Stimulated activated CD4-positive, alpha-beta T cell treated with anti-CD3 and anti-CD28 coated beads, Interleukin-4, amount 100 ng/mL, for 1 hour (primary cell): ENCODE measurements at places on chromosomes 3 and 15.
A peak's percentile ranks its signal among the peaks of the same experiment; 100 is the strongest.

DNA sequence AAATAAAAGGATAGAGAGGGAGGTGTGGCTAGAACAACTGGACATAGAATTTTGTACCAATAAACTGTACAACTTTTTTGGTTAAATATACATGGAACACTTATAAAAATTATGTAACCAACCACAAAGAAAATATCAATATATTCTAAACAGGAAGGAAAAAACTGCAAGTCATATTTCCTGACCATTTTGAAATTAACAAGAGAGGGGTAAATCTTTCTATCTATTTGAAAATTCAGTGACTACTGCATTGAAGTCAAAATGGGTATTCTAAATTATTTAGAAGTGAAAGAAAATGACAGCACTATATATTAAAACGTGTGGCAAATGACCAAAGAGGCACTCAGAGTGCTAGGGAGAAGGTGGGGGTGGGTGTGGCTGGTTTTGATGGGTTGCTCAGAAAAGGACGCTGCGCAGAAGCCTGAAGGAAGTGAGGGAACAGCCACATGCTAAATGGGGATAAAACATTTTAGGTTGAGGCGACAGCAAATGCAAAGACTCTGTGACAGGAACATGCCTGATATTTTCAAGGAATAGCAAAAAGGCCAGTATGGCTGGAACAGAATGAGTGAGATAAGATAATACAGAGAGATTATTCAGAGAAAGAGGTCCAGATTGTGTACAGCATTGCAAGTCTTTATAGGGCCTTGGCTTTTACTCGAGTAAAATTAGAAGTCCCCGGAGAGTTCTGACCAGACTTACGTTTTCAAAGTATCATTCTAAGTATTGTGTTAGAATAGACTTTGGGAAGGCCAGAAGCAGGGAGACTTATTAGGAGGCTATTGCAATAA, 41.1 kb downstream of the ERICH6 start:
- no peak for DNase-seq

DNA sequence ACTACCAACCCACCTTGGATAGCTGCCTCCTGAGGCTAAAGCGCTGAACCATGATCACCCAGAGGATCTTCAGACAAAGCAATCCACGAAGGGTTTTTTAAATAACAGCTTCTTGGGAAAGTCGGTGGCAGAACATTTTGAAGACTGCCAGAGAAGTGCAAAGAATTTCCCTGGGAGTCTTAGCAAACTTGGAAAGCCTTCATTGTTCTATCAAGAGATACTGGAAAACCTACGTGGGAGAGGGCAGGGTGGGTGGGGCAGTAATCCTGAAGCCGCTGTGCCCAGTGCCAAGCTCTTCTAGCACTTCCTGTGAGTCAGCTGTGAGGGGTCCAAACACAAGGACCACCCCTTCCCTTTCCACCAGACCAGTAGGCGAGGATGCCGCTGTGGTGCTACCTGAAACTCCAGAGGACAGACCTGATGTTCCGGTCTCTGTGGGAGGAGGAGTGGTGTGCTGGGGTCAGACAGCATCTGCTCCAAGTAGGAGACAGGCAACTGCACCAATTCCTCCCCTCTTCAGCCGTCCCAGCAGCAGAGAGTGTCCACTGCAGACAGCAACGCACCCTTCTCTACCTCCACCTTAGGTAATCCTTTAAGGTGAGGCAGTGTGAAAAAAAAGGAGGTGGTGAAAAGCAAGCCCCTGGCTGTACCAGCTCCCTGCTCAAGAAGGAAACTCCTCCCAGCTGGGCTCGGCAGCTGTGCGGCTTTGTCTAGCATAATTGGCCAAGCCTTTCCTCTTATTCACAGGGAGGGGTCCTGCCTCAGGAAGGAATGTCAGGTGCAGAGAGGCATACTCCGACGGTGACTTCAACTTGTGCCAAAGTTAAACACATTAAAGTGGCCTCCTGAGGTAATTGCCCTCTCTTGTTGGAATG, 99.0 kb downstream of the TMCC1 start:
- DNase-seq: no peak

GRCh38 chr3:151168269-151169094, 34.5 kb downstream of the GPR171 start:
- peak; percentile 87 for DNase-seq

DNA sequence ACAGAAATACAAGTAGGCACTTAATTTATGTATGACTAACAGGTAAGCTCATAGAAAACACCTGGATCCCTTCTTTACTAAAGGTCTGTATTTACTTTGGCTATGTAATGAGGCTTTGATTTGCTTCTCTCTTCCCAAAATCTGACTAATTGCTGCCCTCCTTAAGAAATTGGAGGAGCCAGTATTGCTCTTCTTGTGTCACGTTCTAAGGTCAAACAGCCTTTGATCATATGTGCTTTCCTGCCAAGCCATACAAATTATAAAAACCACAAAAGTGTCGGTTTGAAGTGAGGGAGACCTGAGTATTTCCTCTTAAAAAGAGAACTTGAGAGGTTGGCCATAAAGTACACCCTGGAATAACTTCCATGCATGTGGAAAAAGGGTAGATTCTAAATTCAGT, 112.1 kb upstream of the MB21D2 start:
- DNase-seq: no peak

GRCh38 chr3:7204848-7205156, 343.9 kb downstream of the GRM7 start:
- no peak for DNase-seq

DNA sequence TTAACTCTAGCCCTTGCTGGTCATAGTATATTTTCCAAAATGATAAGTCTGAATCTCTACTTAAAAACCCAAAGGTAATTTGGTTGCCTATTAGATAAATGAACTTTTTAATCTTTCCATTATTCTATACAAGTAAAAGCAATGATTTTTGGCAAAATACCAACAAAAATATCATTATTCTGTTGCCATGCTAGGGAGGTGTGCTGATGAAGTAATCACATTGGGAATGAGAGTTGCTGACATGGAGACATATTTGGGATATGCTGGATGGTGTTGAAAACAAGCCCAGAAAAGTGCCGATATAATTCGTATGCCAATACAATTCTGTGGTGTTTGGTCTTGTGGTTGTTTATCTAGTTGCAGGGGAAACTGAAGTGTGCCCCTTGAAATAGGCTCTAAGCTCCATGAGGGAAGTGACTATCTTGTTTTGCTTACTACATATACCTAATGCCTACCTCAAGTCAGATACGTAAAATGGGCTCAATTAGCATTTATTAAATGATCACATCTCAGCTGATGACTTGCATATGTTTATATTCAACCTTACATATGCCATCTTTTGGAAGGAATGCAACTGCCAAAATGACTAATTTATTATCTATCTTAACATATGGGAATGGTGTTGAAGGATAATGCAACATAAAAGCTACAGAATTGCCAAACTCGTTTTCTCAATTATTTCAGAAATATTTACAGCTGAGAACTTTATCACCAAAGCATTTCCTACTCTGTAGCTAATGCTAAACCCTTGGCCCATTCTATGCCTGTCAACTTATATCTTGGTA, 5.8 kb downstream of the TOPBP1 start:
- DNase-seq: no peak

- DNase-seq: no peak
These were observed 187.3 kb downstream of the UBE2E2 start for GRCh38 chr3:23390446-23390845.

- DNase-seq: no peak
These were observed 586.9 kb upstream of the DPPA4 start for GRCh38 chr3:109924196-109924595.

DNA sequence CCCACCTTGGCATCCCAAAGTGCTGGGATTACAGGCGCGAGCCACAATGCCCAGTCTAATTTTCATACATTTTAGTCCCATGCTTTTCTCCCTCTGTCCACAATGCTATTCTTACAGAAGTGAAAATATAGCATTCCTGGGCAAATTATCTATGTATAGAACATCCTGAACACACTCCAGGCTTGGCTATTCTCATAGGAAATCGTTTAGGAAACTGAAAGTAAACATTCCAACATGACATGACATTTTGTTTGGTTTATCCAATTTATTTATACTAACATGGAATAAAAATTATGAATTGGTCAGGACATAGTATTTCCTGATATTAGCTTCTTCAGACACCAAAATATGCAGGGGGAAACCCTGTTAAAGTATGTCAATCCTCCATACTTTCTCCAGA, 52.6 kb downstream of the SYNM start:
- no peak for DNase-seq

DNA sequence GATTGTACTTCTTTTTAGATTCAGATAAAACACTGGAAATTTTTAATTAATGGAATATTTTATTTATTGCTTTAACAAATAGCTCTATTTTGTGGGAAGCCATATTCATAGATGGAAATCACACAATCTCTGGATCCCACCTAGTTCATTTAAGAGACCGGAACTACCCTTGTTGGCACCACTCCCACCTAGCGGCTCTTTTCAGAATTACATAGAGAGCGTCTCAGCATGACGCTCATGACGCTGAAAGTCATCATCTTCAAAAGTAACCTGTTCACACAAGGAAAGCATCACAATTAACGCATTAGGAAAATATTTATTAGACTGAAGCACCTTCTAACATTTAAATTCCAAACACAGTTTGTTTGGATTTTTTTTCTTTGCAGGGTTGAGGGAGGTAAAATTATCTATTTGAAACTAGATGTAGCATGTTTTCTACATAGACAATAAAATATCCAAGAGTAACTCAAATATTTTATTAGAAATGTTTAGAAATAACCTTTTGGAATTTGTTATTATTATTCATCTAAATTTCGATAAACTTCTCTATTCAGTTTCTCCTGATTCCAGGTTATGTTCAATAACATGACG, 214.9 kb upstream of the ARRDC4 start:
- DNase-seq: peak; percentile 7

DNA sequence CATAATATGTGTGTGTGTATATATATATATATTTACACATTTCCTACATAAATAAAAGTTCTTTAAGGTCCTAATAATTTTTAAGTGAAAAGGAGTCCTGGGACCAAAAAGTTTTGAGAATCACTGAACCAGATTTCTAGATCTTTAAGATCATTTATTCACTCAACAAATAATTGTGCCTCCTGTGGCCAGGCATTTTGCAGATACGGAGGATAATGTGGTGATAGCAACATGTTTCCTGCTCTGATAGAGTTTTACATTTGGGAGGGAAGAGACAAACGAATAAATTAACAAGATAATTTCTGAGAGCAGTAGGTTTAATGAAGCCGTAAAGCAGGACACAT, 448 bp upstream of the RNF7 start:
- DNase-seq: no peak

DNA sequence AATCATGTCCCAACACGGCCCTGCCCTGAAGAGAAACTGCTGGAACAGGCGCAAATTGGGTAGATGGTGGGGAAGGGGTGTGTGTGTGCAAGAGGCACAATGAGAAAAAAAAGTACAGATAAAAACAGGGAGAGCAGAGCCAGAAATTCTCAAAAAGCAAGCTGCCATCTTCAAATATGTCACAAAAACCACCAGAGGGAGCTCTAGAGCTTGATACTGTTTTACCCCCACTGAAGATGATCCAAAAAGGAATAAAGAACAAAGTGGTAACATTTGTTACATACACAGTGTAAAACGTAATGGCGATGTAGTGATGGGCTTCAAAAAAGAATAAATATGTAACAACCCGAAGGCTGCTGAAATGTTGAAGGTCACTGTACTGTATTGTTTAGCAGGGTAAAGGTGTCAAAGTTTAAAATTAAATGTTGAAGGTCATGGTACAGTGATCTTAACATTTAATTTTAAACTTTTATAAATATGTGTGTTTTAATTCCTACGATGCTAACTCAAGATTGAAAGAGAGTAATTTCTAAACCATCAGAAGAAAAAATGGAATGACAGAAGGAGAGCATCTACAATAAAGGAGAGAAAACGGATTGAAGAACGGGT, 6.0 kb downstream of the SNRPA1 start:
- no peak for DNase-seq

- DNase-seq: no peak
These were observed 37.9 kb upstream of the TNFAIP8L3 start for GRCh38 chr15:51132384-51133139.

DNA sequence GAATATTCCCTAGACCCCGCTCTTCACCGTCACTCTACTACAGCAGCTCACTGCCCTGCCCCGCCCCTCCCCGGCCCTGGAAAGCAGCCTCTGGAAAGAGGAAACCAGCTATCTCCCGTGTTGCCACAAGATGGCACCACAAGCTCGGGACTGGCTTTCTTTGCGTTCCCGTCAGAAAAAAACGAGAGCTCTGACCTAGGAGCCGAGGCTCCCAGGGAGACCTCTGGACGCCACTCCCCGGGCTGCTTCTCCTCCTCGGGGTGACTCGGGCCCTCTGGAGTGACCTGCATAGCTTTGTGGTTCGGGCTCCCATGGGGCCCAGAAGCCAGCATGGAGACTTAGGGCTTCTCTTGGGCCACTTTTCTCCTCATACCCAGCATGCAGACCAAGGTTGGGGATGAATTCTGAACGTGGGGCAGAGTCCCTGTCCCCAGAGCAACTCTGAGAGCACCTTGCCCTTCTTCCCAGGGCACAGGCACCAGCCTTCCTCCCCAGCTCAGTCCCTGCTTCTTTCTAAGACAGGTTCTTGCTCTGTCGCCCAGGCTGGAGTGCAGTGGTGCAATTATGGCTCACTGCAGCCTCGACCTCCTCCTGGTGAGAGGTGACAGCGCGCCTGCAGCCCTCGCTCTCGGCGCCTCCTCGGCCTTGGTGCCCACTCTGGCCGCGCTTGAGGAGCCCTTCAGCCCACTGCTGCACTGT, 19.0 kb downstream of the STOML1 start:
- peak; percentile 79 for DNase-seq

DNA sequence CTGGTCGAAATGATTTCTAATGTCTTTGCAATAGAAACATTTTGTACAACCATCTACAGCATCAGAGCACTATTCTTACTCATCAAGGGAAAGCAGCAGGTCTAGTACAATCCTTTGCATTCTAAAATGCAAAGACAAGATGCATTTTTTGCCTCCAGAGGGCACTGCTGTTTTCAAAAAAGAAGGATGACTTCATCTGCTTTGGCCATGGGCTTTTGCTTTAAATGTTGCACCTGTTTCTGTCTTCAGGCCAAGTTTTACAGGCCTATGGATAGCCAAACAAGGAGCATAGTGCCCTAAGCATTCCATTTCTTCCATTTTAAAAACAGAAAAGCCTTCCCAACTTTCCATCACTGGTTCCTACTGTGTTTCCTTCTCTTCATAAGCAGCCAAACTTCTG, 3.4 kb downstream of the PARP9 start:
- DNase-seq: peak; percentile 27

GRCh38 chr15:42149493-42150218, 6.8 kb downstream of the PLA2G4F start:
- no peak for DNase-seq
